Stimulated activated CD8-positive, alpha-beta memory T cell treated with anti-CD3 and anti-CD28 coated beads, Interleukin-2, amount 100 ng/mL, for 1 hour (primary cell): ENCODE measurements at places on chromosomes 13 and 19.

DNA sequence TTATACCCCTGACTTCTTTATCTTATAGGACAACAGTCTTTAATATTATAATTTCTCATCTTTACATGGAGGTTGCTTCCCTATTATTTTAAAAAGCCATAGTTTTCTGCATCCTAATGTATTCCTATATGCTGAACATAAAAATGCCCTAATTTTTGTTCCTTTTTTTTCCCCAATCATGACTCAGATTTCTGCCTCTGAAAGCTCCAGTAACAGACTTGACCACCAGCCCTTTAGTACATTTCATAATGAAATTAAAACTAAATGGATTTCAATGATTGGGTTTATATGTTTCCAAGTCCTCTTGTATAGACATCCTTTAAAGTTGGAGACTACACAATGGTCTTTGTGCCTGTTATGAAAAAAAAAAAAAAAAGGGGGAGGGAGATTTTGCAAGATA lies 712.5 kb downstream of the DIAPH3 start:
- DNase-seq = no peak

DNA sequence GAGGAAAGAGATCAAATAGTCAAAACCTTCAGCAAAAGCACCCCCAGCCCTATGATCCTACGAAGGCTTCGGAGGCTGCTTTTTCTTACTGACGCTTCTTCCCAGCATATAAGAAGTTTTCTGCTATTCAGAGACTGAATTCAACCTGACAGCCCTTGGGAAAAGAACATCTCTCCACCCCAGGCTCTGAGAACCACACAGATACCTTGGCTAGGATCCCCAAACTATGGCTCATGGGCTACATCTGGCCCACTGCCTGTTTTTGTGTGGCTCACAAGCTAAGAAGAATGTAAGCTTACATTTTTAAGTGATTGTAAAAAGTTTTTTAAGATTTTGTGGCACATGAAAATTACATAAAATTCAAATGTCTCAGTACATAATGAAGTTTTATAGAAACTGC lies 3.0 kb downstream of the SLC15A1 start:
- no peak for DNase-seq

DNA sequence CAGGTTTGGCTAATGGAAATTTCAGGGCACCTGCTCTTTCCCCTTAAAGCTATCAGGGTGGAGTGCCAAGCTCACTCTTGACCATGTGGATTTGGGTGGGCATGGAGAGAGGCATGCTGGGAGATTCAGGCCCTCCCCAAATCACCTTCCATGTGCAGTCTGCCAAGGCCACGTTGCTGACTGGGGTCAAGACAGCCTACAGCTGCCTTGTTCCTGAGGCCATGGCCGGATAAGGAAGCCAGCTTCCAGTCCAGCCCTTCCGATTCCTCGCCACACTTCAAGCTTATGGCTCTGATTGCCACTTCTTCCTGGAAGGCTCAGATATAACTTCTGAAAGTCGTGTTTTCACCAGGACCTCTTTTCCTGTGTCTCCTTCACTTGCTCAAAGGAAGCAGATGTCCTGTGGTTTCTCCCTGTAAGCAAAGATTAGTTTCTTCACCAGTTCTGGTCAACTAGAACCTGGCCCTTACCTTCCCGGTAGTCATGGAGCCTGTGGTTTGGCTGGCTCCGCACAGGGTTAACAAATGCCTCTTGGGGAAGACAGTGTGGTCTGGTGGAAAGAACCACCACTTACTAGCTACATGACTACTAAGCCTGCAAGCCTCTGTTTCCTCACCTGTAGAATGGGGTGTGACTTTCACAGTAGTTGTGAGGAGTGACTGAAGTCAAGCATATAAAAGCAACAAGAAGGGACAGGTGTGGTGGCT lies 16.1 kb upstream of the TPT1 start:
- no peak for DNase-seq

DNA sequence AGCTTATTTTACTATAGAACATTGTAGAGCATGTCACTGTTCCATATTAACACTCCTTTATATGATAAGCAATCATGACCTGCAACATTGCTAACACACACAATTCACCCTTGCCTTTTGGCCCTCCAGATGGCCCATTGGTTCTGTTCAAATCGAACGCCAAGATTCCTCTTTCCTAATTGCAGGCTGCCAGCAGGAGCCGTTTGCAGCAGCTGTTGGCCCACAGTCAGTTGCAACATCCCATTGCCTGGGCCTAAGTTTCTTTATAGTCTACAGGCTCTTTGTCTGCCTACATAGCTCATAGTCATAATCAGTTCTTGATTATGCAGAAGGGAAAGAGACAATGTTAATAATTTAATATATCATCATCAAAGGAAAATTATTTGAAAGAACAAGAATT lies 37.6 kb downstream of the KCTD12 start:
- DNase-seq = no peak
